ENCODE measurements at places on chromosomes 6 and 20.
A peak's percentile ranks its signal among the peaks of the same experiment; 100 is the strongest.

- peak; percentile 17 for DNase-seq
Measured at GRCh38 chr6:106534564-106534982, 94.7 kb downstream of the RTN4IP1 start.

- no peak for DNase-seq
Measured at GRCh38 chr20:33119725-33120720, 40.6 kb downstream of the BPIFB4 start.

DNA sequence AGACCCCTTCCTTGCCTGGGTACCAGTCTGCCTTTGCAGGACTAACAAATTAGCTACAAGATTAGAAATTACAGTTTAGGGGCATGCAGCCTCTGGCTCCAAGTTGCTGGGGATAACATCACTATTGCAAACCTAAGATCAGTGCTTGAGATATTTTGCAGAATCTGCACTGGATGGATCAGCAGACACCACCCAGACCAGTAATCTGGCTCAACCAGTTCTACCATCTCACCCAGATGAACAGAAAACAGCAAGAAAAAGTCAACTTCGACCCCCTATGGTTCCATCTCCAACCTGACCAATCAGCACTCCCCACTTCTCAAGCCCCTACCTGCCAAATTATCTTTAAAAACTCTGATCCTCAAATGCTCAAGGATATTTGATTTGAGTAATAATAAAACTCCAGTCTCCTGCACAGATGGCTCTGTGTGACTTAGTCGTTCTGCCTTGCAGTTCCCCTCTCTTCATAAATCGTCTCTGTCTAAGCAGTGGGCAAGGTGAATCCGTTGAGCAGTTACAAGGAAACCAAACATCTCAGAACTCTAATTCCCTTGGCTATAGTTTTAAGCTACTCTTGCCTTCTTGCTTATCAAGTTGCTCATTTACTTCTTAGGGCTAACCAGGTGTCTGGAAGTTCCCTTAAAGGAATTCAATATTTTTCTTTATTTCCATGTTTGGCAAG is 16.1 kb upstream of the LMBRD1 start:
- no peak for DNase-seq

DNA sequence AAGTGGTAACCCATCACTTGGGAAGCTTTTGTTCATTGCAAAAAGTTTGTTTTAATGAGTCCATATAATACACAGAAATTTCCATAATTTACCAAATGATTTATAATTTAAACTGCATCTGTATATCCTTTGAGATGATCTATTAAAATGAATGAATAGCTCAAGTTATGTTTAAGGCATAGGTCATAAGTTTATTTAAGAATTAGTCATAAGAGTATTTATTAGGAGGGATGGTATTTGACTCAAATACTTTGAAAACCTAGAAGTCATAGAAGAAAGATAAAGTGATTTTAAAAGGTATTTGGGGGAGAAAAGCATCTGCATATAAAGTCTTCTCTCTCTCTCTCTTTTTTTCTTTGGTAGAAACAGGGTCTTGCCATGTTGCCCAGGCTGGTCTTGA is 388.5 kb downstream of the CDKAL1 start:
- no peak for DNase-seq

- no peak for DNase-seq
Measured at GRCh38 chr6:168145747-168146596, 67.0 kb upstream of the FRMD1 start.

DNA sequence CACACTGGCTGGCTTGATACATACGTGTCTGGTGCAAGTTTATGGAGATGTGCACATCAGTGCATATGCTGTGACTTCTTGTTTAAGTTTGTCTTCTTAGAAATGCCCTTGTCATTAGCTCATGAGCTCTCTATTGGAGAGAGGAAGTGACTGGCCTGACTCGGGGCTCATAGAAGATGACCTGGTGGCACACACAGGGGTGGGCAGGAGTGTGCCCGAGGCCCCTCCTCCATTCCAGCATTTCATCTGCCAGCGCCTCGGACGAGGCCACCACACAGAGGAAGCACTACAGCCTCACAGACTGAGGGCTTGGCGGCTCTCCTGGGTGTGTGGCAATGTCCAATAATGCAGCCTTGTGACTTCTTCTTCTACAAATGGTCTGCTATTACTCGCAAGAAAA is 109.7 kb downstream of the FAM120B start:
- no peak for DNase-seq

- DNase-seq: no peak
Measured at GRCh38 chr20:9052136-9052535, 16.8 kb upstream of the PLCB4 start.

- DNase-seq: no peak
Measured at GRCh38 chr6:166724576-166724975, 97.5 kb upstream of the RPS6KA2 start.

- DNase-seq: no peak
Measured at GRCh38 chr20:62832212-62832922, 15.5 kb downstream of the COL9A3 start.

DNA sequence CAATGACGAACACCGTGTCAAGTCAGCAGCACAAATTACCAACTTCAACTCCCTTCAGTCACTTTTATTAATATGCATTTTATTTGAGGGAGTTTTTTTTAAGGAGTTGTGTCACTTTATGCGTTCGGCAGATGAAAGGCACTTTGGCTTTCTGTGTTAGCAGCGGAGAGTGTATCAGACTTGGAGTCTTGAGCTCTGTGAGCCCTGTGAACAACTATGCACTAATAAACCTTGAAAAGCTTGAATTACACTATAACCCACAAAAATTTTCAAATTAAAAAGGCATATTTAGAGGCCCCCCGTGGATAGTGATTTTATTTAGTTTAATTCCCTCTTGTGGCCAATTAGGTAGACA is 335.3 kb upstream of the NT5E start:
- DNase-seq: no peak

DNA sequence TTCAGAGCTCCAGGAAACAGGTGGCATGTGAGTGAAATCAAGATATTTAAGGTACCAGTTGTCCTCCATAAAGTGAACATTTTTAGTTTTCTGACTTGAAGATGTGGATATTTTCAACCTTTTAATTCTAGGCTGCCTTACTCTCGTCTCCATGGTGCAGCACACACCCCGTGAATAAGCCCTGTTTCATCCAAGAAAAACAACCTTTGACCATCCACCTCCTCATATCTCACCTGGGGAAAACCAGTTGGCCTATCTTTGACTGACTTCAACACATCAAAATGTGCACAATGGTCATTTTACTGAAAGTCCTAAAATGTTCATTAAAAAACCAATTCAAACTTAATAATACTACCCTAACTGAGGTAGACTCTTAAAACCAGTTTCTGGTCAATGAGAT is 73.8 kb upstream of the CD2AP start:
- no peak for DNase-seq

DNA sequence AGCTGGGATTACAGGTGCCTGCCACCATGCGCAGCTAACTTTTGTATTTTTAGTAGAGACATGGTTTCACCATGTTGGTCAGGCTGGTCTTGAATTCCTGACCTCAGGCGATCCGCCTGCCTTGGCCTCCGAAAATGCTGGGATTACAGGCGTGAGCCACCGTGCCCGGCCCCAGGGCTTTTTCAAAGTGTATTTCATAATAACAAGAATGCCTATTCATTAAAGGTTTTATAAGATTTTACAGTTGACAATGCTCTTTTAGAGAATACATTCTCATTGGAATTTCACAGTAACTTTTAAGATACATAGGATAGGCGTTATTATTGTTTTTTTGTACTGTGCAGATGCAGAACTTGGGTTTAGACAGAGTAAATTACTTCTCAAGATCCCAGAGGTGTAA is 52.6 kb upstream of the PTPRK start:
- no peak for DNase-seq

GRCh38 chr20:44187054-44187771 is at the start of gene JPH2:
JPH2 (minus strand) TSS chr20:44187188; CDS start chr20:44186705, 483 bp downstream.
- no peak for DNase-seq

DNA sequence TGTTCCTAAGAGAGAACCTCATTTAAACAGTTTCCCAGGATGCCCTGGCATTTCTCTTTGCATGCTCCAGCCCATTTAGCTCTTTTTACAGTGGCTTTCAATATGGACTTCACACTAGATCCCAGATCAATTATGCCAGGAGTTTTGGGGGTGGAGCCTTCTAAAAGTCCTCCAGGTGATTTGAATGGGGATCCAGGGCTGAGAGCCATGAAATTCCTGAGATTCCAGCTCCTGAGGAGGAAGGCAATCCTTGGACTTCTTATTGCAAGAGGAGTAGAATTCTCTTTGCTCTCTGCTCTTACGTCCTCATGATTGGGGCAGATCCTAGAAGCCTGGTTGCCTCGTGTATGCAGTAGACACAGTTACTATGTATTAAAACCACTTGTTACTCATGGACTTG is 184.2 kb downstream of the DHX35 start:
- no peak for DNase-seq

DNA sequence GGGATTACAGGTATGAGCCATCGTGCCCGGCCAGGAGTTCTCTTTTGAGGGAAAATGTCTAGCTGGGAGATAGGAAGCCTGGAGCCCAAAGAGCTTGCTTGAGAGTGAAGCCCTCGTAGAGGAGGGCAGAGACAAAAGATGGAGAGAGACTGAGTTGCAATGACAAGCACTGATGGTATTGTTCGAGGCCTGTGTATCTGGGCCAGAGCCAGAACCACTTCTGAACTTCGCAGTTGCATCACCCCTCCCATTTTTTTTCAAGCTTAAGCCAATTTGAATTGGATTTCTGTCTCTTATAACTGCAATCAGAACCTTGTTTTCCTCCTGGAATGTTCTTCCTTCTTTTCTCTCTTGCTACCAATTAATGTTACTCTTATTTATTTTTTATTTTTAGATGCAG is 83.1 kb downstream of the KCNB1 start:
- no peak for DNase-seq

DNA sequence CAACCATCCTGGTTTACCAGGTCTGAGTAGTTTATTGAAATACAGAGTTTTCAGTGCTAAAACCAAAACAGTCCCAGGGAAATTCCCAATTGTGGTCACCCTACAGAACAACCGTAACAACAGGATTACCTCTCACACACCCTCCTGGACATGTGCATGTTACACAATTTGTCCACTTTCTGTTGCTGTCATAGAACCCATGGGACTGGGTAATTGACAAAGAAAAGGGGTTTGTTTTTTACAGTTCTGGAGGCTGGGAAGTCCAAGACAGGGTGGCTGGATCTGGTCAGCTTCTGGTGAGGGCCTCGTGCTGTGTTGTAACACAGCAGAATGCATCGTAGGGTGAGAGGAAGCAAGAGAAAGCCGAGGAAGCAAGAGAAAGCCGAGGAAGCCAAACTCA is 9.1 kb upstream of the ADA start:
- DNase-seq: no peak

GRCh38 chr20:50645253-50646068 is 45.9 kb downstream of the RIPOR3 start:
- no peak for DNase-seq
